Large intestine (tissue), 12 donors: ENCODE measurements at places on chromosomes 2 and 18. TPM values are rescaled to one million over a fixed set of nuclear protein-coding genes. Genes with fewer than 3 reads are reported as not detected.

SLC9A4 gene
- 0.04 TPM for polyA plus RNA-seq

C2orf66 gene
- polyA plus RNA-seq: 0.24 TPM

CPS1 gene
- polyA plus RNA-seq: 657 TPM

SERPINB13 gene
- polyA plus RNA-seq: not detected

RTTN gene
- 8.6 TPM for polyA plus RNA-seq

PRKAG3 gene
- 0.07 TPM for polyA plus RNA-seq

PPP1R1C gene
- 3.3 TPM for polyA plus RNA-seq

DLX2 gene
- polyA plus RNA-seq: 1.1 TPM

COBLL1 gene
- 38.3 TPM for polyA plus RNA-seq

CYS1 gene
- 22.1 TPM for polyA plus RNA-seq

GLI2 gene
- polyA plus RNA-seq: 4.1 TPM

DNA sequence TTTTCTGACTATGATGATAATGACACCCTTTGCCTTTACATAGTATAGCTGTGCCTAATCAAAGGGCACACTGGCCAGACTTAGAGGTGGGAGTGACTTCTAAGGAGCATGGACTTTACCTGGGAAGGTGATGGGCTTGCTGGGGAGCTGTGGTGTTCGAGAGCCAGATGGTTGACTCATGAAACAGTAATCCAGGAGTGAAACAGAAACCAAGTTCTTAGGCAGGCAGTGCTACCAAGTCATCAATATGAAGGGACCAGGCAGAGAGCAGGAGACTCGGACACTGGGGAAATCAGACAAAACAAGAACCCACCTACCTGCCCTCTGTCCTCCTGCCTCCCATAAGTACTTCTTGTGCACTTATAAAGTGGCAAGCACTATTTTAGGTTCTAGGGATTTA lies 430.4 kb downstream of the DLGAP1 start:
- peak; percentile 64 for DNase-seq

DNA sequence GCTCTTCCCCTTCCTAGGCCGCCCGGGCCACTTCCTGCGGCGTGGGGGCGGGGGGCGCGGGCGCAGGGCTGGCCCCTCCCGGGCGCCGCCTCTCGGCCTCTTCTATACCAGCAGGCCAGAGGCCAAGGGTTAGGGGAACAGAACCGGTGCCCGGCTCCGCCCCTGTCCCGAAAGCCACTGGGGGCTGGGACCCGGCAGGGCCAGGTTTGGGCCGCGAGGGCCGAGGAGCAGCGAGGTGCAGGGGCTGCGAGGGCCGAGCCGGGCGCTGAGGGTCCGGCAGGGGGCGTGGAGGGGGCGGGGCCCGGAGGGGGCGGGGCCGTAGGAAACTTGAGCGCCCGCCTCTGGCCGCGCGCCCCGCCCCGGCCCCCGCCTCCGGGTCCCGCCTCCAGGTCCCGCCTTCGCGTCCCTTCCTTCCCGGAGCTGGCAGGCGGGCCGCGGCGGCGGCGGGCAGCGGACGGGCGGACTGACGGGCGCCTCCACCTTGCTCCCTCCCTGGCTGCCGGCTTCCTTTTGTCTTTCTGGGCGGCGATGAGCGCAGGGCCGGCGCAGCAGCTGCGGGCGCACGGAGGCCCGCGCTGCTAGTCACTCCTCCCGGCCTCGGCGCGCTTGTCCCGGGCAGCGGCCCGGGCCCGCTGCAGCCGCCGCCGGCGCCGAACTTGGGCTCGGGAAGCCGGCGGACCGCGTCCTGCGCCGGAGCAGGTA lies at the start of gene HPCAL1:
Gene HPCAL1, plus strand, starts transcription at position 426 of the 702 bp plus-strand sequence. CDS start 116,854 bp downstream, outside the sequence.
- peak; percentile 77 for DNase-seq

- DNase-seq: no peak
Observed at GRCh38 chr2:25523060-25523459, 150.3 kb downstream of the DTNB start.

DNA sequence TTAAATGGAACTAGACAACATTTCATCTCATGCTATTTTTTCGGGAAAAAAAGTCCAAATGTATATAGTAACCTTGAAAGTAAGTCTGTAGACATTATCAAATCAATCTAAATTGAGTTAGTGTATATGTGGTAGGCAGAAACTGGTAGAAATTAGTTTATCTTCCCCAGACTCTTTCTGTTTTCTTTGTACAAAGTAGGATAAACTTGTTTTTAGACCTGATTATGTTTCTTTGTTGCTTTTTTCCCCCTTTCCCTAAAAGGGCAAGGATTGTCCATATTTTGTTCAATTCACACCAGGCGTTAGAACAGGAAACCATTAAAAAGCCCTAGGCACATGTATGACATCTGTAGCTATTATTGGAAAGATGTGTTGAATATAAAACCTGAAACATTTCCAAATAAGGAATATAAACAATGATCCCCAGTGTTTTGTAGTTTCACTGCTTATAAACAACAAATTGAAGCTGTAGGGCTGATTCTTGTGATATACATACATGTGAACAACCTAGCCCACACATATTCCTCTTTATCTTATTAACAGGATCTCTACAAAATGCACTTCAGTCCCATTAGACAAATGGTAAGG lies 528.3 kb downstream of the PARD3B start:
- no peak for DNase-seq

- DNase-seq: no peak
Observed at GRCh38 chr18:12338382-12338781, 30.3 kb downstream of the TUBB6 start.

GRCh38 chr2:26630669-26631360 lies 10.4 kb downstream of the CIB4 start:
- DNase-seq: no peak

GRCh38 chr2:187982668-187983067 lies 309.0 kb upstream of the GULP1 start:
- DNase-seq: peak; percentile 6

GRCh38 chr2:15595342-15595905 lies 3.8 kb downstream of the DDX1 start:
- no peak for DNase-seq

DNA sequence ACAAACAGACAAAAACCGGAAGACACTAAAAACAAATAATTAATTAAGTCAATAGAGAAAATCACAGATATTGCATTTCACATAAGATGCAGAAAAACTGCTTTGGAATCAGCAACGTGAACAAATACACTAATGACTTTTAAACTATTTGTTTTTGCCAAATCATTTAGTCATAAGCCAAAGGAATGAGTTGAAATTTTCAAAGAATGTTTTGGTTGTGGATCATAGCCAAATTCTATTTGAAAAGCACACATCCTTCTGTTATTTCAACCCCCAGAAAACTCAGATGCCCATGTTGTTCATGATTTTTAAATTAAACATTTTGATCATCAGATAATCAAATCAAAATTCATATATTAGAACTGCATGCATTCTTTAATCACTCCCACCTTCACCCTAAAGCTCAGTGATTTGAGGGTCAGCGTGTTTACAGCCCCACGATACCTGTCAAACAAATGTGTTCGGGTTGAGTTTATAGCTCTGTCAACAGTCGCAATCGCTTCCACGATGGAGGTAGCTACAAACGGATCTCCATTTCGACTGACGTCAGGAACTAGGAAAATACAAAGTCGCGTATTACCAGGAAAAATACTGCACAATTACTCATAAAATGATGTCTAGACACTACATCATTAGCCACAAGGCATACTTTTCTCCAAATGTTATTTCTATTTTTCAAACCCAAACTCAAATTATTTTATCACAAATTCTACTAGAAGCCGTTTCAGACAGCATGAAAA lies 90.2 kb downstream of the PXDN start:
- no peak for DNase-seq

GRCh38 chr2:118902266-118903028 lies 39.5 kb upstream of the MARCO start:
- no peak for DNase-seq

- DNase-seq: no peak
Observed at GRCh38 chr2:190889175-190889943, 8.7 kb downstream of the GLS start.

GRCh38 chr2:175964195-175964594 lies 37.9 kb downstream of the LNPK start:
- no peak for DNase-seq

DNA sequence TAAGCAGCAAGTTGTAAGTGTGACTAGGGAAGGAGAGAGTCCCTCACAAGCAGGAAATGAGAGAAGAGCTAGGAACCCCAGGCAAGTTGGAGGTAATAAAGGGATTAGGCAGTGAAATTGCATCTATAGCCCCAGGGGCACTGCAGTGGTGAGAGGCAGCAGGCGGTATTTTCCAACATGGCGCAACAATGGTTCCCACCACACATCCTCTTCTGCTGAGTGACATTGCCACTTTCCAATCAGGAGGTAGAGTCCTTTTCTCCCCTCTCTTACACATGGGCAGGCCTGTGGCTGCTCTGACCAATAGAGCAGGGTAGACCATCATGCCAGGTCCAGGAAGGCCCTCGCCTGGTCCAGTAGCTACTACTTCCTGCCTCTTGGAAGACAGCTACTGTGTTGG lies 86.6 kb downstream of the DNER start:
- DNase-seq: no peak

DNA sequence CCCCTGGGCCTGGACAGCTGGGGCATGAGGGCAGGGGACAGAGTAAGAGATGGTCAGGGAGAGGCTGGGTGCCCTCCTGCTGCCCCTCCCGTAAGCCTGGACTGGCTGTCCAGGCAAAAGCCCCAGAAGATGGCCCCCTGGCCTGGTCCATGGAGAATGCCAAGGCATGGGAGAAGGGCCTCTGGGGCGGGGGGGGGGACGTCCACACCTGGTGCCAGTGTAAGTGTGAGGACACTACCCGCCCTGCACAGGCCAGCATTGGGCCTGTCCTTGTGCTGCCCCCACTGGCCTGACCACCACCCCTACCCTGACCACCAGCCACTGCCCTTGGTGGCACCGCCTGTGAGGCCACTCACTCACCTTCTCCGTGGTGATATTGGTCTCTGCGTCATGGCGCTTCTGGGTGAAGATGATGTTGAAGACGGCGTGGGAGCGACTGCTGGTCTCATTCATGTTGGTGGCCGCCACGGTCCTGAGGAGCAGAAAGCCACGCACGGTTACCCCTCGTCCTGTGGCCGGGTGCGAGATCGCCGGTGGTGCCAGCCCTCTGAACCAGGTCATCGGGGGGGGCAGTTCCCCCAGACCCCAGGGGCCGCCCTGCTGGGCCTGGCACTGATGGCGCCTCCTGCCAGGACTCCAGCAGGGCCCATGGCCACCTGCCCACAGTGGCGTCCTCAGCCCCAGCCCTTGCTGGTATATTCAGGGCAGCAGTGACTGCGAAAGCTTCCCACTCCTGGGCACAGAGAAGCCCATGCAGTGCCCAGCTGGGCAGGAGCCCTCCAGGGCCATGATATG lies 35.2 kb downstream of the KIF1A start:
- DNase-seq: no peak

- no peak for DNase-seq
Observed at GRCh38 chr2:120394764-120395163, 48.8 kb downstream of the INHBB start.

GRCh38 chr2:12948231-12948960 lies 231.7 kb downstream of the TRIB2 start:
- DNase-seq: peak; percentile 15
